ENCODE measurements at places on chromosomes 2 and 18.

GRCh38 chr18:11324956-11325882, 175.8 kb upstream of the PIEZO2 start:
- no peak for DNase-seq

- no peak for DNase-seq
Measured at GRCh38 chr2:17869128-17869527, 9.3 kb upstream of the KCNS3 start.

- DNase-seq = no peak
Measured at GRCh38 chr2:141522048-141522447, 608.8 kb downstream of the LRP1B start.

GRCh38 chr2:128280158-128280871, 38.4 kb downstream of the HS6ST1 start:
- DNase-seq = no peak

- no peak for DNase-seq
Measured at GRCh38 chr18:2845172-2845571, 1.6 kb upstream of the EMILIN2 start.

DNA sequence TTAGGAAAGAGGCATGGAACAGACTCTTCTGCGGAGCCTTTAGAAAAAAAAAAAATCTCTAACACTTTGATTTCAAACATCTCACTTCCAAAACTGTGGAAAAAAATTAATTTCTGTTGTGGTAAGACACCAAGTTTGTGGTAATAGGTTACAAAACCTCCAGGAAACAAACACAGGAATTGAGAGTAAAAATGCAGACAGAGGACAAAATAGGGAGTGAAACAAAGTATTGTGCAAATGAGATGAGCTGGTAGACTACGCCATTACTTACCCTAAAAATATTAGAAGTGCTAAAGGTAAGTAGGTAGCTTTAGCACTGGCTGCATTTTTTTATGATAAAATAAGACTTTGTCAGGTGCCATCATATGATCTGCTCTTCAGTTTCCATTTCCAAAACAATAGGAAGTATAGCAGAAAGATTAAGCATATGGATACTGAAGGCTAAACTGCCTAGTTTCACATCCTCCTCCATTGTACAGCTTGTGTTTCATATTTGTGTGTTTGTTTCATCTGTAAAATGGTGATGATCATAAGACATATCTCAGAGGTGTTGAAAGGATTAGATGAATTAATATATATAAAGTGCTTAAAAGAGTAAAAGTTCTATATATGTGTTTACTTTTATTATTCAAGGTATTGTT, 309.2 kb downstream of the NR4A2 start:
- DNase-seq = no peak
